Cardiac muscle cell (in vitro differentiated cells and primary cell): ENCODE measurements at places on chromosomes 3 and 15. TPM values are rescaled to one million over a fixed set of nuclear protein-coding genes. Genes with fewer than 3 reads are reported as not detected.

- H3K27ac ChIP-seq, result no peak overlapping the region
- DNase-seq, result peak; percentile 38
- no peak overlapping the region for H3K4me3 ChIP-seq
- peaks cover 16% of the 10 kb centered on the region for H3K4me1 ChIP-seq
- H3K36me3 ChIP-seq, result no peaks in the 10 kb centered on the region
Observed at GRCh38 chr15:67199881-67200763, 54.3 kb downstream of the AAGAB start.

Gene UROC1
- not detected in 2 replicates for polyA plus RNA-seq

DNA sequence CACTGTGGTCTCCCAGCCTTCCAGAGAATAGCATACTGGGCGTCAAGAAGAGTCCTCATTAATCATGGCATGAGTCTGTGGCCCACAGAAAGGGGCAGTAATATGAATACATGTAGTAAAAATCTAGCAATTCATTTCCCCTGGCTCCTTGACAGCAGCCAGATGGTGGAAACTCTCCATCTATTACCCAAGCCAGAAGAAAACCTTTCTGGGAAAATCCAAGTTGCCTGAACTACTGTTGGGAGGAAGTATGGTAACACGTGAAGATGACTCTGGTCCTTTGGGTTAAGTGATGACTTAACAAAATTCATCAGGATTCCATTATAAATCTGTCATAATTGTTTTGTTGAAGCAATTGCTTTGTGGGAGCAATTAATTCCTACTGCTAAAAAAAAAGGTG is 530.5 kb downstream of the FHIT start:
- H3K27me3 ChIP-seq, result no peaks in the 10 kb centered on the region
- H3K4me3 ChIP-seq, result no peak overlapping the region
- H3K27ac ChIP-seq, result no peak overlapping the region
- H3K36me3 ChIP-seq, result no peaks in the 10 kb centered on the region

Gene ADAMTS7
- 11.8 and 16.4 TPM in 2 replicates for polyA plus RNA-seq

DNA sequence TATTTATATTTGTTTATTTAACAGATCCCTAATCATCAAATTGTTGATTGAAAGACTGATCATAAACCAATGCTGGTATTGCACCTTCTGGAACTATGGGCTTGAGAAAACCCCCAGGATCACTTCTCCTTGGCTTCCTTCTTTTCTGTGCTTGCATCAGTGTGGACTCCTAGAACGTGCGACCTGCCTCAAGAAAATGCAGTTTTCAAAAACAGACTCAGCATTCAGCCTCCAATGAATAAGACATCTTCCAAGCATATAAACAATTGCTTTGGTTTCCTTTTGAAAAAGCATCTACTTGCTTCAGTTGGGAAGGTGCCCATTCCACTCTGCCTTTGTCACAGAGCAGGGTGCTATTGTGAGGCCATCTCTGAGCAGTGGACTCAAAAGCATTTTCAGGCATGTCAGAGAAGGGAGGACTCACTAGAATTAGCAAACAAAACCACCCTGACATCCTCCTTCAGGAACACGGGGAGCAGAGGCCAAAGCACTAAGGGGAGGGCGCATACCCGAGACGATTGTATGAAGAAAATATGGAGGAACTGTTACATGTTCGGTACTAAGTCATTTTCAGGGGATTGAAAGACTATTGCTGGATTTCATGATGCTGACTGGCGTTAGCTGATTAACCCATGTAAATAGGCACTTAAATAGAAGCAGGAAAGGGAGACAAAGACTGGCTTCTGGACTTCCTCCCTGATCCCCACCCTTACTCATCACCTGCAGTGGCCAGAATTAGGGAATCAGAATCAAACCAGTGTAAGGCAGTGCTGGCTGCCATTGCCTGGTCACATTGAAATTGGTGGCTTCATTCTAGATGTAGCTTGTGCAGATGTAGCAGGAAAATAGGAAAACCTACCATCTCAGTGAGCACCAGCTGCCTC is 14.7 kb downstream of the THBS1 start:
- H3K27ac ChIP-seq, result peak overlapping the region; percentile 21
- no peak overlapping the region for H3K4me3 ChIP-seq
- peak; percentile 30 for DNase-seq
- H3K27me3 ChIP-seq, result no peaks in the 10 kb centered on the region
- H3K36me3 ChIP-seq, result peaks cover 61% of the 10 kb centered on the region

GRCh38 chr15:23773093-23773492 is 86.0 kb upstream of the NDN start:
- no peak for DNase-seq
- H3K27me3 ChIP-seq, result no peaks in the 10 kb centered on the region
- no peak overlapping the region for H3K4me3 ChIP-seq
- H3K27ac ChIP-seq, result no peak overlapping the region

DNA sequence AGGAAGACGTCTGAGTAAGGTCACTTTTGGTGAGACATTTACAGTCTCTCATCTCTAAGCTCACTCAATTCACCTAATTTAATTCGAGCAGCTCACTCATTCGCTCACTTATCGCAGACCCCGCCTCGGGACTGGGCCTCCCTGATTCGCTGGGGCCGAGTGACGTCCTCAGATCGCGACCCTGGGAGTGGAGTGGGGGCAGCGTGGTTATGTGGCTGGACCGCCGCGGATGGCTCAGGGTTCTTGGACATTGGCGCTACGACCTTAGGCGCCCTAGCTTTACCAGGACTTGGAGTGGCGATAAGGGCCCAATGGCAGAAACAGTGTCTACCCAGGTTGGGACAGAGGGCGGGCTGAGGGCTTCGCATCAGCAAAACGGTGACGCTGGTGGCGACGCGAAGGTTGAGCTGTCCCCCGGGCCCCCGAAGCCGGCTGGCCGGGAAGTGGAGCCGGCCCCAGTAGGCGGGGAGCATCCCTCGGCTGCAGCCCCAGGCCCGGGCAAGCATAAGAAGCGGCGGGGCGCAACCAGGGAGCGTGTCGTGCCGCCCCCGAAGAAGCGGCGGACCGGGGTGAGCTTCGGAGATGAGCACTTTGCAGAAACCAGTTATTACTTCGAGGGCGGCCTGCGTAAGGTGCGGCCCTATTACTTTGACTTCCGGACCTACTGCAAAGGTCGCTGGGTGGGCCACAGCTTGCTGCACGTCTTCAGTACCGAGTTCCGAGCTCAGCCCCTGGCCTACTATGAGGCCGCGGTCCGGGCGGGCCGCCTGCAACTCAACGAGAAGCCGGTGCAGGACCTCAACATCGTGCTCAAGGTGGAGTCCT is at the start of gene RPUSD2:
Gene RPUSD2 (plus strand): TSS at position 171 of the 825 bp plus-strand sequence. CDS start 39 bp downstream, at position 210.
- H3K4me3 ChIP-seq, result peak within 1 kb of the TSS; percentile 93
- peak; percentile 94 for DNase-seq

GRCh38 chr3:134699721-134700120 is 48.9 kb upstream of the KY start:
- H3K4me3 ChIP-seq, result no peak overlapping the region
- H3K4me1 ChIP-seq, result peaks cover 9% of the 10 kb centered on the region
- no peaks in the 10 kb centered on the region for H3K36me3 ChIP-seq

DNA sequence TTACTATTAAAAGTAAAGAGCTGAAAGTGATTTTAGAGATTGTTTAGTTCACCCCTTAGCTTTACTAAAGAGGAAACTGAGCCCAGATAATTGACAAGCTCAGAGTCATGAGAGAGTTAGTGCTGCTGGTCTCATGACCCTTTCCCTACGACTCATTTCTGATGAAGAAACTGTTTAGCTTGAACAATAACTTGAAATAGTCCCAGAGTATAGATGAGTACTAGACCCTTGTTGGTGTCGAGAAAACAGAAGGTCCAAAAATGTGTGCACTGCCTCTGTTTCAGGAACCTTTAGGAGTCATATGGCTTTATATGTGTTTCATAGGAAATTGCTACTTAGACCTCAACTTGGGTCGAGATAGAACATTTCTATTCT is 58.2 kb downstream of the IL16 start:
- H3K27me3 ChIP-seq, result peaks cover 20% of the 10 kb centered on the region
- no peak overlapping the region for H3K27ac ChIP-seq
- no peaks in the 10 kb centered on the region for H3K4me1 ChIP-seq
- no peak overlapping the region for H3K4me3 ChIP-seq
- DNase-seq, result no peak

DNA sequence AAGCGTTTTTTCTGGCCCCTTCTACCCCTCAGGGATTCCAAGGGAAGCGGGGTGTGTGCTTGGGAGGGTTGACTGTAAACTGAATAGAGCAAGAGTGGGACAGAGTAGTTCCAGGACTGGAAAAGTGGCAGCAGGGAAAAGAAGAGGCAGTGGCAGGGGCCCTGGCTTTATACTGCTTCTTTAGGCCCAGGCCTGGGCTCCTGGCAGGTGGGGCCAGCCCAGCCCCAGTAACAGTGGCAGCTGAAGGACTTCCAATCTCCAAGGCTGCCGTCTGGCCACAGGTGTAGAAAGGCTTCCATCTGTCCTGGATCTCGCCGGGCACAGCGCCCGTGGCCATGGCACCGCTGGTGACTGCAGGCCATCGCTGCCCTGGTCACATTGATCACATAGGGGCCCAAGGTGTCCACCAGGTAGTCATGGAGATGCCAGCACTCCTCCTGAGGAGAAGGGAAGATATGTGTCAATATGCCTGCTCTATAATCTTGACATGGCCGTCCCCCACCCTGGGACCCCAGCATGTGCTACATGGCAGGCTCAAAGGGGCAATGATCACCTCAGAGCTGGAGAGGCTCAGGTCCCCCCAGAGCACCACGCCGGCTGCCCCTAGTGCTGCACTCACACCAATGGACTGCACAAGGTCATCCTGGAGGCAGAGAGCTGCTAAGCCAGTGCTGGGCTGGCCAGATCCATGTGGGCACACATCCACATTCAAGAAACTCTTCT is 1.0 kb upstream of the IFRD2 start:
- no peaks in the 10 kb centered on the region for H3K27me3 ChIP-seq
- no peak overlapping the region for H3K4me3 ChIP-seq
- H3K4me1 ChIP-seq, result peaks cover 4% of the 10 kb centered on the region
- H3K27ac ChIP-seq, result peak overlapping the region; percentile 52

Gene ISLR2
- polyA plus RNA-seq, result 0.14 TPM in 1 of 2 replicates, not detected in the other

DNA sequence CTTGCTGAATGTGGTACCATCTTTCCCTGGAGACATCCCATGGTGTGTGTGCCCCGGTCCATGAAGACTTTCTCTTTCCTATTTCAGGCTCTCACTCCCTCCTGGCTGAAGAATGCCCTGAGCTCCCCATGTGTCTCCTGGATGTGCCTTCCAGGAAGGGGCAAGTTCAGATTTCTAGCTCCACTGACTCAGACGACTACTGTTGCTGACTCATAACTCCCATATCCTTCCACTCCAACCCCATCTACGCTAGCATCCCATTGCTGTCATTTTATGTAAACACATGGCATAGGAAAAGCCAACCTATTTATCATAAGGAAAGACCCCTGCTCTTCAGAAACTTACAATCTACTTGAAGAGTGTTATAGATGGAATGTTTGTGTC is 95.0 kb downstream of the ADCY5 start:
- H3K4me1 ChIP-seq, result peaks cover 4% of the 10 kb centered on the region
- no peaks in the 10 kb centered on the region for H3K36me3 ChIP-seq
- H3K4me3 ChIP-seq, result no peak overlapping the region
- no peak overlapping the region for H3K27ac ChIP-seq
- H3K27me3 ChIP-seq, result no peaks in the 10 kb centered on the region
- no peak for DNase-seq

GRCh38 chr3:195550723-195551122 is 7.6 kb upstream of the PPP1R2 start:
- H3K27ac ChIP-seq, result no peak overlapping the region
- peaks cover 2% of the 10 kb centered on the region for H3K4me1 ChIP-seq
- no peak overlapping the region for H3K4me3 ChIP-seq
- no peaks in the 10 kb centered on the region for H3K36me3 ChIP-seq
- no peaks in the 10 kb centered on the region for H3K27me3 ChIP-seq
- peak; percentile 49 for DNase-seq

- H3K4me1 ChIP-seq, result no peaks in the 10 kb centered on the region
- DNase-seq, result no peak
- no peak overlapping the region for H3K4me3 ChIP-seq
- no peaks in the 10 kb centered on the region for H3K27me3 ChIP-seq
- no peaks in the 10 kb centered on the region for H3K36me3 ChIP-seq
Observed at GRCh38 chr3:154642145-154642544, 212.2 kb upstream of the GPR149 start.

- H3K4me1 ChIP-seq, result no peaks in the 10 kb centered on the region
- H3K27ac ChIP-seq, result no peak overlapping the region
- DNase-seq, result no peak
- H3K27me3 ChIP-seq, result no peaks in the 10 kb centered on the region
- no peaks in the 10 kb centered on the region for H3K36me3 ChIP-seq
- no peak overlapping the region for H3K4me3 ChIP-seq
Observed at GRCh38 chr3:176974279-176974678, 223.0 kb downstream of the TBL1XR1 start.

Gene PRR20G
- not detected in 2 replicates for polyA plus RNA-seq

Gene VEPH1
- polyA plus RNA-seq, result 0.32 and 1.7 TPM in 2 replicates

Gene COL8A1
- 2.4 and 5.1 TPM in 2 replicates for polyA plus RNA-seq

DNA sequence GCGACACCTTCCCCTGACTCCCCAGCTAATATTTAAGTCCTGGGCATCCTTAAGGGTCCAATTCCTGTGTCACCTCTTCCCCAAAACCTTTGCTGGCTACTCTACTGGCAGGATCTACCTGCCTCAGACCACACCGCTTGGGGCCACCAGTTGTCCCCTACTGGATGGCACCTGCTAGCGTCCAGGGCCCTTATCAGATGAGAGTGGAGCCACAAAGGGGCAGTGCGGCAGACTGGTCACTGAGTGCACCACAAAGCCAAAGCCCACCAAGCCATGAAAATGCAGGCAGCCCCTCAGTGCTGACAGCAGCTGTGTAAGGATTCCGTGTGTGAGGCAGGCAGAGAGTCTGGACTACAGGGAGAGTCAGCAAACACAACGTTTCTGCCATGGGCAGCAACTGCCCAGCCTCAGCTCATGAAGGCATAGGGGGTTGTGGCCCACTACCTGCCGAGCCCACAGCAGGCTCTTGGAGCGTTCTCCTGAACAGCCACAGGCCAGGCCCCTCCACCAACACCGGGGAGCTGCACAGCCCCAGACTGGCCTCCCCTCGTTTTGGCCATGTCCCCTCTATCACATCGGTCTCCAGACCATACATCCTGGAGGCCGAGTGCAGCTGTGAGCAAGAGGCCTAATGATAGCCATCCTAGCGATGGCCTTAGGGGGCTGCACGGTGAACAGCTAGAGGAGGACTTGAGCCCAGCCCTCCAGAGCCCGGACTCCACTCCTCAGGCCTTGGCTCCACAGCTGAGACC is 32.3 kb downstream of the ALDH1L1 start:
- no peaks in the 10 kb centered on the region for H3K4me1 ChIP-seq
- H3K27me3 ChIP-seq, result no peaks in the 10 kb centered on the region
- DNase-seq, result no peak
- no peak overlapping the region for H3K4me3 ChIP-seq

DNA sequence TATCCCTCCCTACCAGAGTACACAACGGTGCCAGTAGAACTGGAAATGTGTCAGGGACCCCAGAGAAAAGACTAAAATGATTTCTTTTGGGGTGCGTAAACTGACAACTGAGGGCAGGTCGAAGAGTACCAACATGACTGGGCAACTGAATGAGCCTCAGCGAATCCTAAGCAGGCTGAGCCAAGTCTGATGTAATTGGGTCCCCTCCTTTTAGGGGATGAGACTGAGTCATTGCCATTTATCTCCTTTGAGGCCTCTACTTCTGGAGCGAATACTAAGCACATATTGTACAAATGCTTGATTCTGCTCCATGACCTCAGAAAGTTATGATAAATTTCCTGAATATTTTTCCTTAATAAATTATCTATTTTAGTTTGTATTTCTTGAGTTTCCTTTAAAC is 17.3 kb upstream of the GPR156 start:
- H3K4me1 ChIP-seq, result no peaks in the 10 kb centered on the region
- no peak for DNase-seq
- no peak overlapping the region for H3K4me3 ChIP-seq
- H3K27ac ChIP-seq, result no peak overlapping the region

- no peaks in the 10 kb centered on the region for H3K36me3 ChIP-seq
- no peaks in the 10 kb centered on the region for H3K4me1 ChIP-seq
- no peak overlapping the region for H3K27ac ChIP-seq
- no peaks in the 10 kb centered on the region for H3K27me3 ChIP-seq
- H3K4me3 ChIP-seq, result no peak overlapping the region
Observed at GRCh38 chr3:22113453-22113852, 362.4 kb upstream of the ZNF385D start.
